ELF-1 (cell line): ENCODE measurements at places on chromosomes 5 and 9.

GRCh38 chr5:146704949-146705665 is 173.4 kb downstream of the PPP2R2B start:
- no peak for DNase-seq

- DNase-seq, result no peak
Observed at GRCh38 chr9:95224376-95225019, 93.0 kb downstream of the FANCC start.

DNA sequence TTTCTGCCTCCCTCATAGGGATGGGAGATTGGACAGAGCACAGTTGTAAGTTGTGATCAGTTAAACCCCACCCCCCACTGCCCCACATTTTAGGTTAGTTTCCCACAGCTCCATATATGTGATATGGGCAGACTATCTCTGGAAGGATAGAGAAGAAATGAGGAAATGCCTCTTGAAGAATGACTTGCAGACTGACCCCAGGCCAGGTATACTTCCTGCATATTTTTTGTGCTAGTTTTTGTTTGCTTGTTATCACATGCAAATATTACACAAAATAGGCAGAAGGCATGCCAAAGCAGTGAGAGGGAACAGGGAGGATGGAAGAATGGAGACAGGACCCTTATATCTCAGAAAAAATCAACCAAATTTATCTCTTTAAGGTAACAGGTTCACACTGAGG is 10.1 kb upstream of the GLRX start:
- no peak for DNase-seq

DNA sequence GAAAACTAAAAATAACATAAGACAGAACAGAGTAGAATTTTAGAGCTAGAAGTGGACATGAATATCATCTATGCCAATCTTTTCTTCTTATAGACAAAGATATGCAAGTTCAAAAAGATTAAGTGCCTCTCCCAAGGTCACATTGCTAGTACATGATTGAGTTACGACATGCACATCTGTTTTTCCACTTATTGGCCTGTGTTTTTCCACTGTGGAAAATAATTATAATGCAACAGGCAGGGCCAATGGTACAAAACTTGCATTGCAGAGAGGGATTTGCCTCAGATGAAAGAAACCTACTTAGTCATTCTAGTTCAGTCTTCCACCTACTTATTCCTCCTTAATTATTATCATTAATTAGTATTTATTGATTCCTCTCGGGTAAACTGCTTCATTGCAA is 407.8 kb upstream of the SGCD start:
- DNase-seq, result no peak

- DNase-seq, result no peak
Observed at GRCh38 chr9:115880221-115880885, 273.2 kb upstream of the PAPPA start.

DNA sequence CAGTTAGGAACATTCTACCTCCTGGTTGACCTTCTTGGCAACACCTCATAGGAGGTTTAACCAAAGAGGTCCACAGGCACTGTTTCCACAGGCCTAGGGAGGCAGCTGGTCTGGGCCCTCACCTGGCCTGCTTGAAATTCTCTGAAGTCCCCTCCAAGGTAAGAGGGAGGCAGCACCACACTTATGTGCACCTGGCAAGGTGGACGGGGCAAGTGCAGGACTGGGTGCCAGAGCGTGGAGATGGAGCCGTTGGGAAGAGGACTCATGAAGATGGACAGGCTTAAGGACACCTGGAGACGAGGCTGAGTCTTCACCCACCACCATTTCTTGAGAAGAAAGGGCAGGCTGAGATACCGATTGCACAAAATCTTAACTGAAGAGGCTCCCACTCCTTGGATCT is 6.6 kb upstream of the BARHL1 start:
- DNase-seq, result no peak

- DNase-seq, result peak; percentile 51
Observed at GRCh38 chr9:124894741-124895170, 32.8 kb downstream of the ARPC5L start.

GRCh38 chr5:14141764-14142163 is 1.4 kb upstream of the TRIO start:
- no peak for DNase-seq

- DNase-seq, result no peak
Observed at GRCh38 chr9:126448865-126449577, 122.4 kb downstream of the MVB12B start.

DNA sequence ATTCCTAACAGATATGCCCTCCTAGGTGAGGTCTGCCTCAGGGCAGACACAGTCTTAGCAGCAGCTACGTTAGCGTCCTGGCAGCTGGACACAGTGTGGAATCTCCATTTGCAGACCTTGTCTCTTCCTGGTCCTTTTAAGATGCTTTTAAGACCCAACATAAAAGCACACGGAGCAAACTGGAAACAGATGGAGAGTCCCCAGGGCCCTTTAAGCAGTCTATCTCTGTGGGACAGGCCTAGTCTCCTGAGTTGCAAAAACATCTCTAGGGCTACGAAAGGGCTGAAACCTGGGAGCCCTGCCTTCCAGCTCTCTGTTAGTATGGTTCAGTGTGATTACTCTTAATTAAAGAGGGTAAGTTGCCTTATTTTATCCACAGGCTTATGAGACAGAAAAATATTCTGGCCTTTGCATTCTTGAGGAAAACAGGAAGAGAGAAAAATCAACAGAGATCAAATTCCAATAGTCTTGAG is 66.0 kb upstream of the GNA14 start:
- no peak for DNase-seq

DNA sequence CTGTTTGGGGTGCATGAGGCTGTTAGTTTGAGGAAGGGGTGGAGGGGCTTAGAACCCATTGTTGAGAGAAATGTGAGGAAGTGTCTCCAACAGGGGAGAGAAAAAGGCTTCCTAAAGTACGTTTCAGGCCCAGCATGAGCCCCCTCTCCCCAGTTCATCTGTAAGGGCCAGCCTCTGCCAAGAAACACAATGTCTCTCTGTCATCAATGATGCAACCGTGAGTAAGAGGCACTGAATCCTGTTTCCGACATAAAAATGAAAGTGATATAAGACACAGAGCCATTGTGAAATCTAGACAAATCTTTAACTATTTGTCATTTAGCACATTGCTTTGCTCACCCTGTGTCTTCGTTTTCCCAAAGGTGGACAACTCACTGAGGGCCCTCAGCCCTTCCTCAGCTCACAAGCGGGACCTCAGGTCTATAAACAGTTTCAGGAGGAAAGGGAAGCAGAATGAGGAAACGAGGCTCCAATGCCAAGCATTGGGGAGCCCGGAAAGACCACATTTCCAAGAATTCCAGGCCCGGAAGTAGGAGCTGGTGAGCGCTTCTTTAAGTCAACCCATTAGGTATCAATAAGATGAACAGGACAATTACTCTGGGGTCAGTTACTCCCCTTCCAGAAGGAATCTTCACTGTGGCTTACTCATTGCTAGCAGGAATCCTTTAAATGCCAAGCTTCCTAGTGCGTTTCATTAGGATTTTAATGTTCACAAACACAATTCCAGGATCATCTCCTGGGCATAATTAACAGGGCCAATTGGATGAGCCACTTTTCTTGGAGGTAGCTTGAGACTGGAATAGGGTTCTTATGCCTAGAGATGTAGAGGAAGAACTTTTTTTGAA is 59.0 kb upstream of the KLF4 start:
- DNase-seq, result no peak

- peak; percentile 42 for DNase-seq
Observed at GRCh38 chr9:128457207-128457606, 1.4 kb downstream of the ODF2 start.

DNA sequence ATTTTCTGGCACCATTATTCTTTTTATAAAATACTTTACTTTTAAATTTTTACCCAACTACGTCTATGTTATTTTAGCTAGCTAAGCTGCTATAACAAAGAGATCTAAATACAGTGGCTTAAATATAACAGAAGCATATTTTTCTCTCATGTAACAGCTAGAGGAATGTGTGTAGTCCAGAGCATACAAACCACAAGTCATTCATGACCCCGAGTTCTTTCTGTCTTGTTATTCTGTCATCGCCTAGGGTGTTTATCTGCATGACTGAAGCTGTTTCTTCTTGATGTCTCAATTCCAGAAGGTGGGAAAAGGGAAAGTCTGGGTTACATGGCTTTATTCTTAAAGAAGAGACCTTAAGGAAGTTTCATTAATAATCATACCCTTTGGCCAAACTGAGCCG is 136.9 kb upstream of the RFX3 start:
- DNase-seq, result no peak
